Esophagus squamous epithelium (tissue), 5 donors: ENCODE measurements at places on chromosomes 16 and 17.

DNA sequence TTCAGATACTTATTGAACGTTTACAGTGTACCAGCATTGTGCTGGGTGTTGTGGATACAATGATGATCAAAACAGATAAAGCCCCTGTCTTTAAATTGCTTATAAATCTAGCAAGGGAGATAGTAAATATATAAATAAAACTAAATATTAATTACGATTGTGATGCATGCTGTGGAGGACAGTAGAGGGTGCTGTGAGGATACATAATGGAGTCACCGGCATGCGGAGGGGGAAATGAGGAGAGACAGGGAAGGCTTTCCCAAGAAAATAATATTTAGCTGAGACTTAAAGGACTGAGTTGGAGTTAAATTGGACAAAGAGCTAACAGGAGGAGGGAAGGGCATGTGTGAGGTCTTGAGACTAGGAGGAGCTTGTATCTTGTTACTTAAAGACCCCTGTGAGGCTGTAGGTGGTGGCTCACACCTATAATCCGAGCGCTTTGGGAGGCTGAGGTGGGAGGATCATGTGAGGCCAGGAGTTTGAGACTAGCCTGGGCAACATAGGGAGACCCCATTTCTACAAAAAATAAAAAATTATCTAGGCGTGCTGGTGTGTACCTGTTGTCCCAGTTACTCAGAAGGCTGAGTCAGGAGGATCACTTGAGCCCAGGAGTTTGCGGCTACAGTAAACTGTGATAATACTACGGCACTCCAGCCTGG is 2.4 kb downstream of the DHRS7B start:
- DNase-seq: no peak

DNA sequence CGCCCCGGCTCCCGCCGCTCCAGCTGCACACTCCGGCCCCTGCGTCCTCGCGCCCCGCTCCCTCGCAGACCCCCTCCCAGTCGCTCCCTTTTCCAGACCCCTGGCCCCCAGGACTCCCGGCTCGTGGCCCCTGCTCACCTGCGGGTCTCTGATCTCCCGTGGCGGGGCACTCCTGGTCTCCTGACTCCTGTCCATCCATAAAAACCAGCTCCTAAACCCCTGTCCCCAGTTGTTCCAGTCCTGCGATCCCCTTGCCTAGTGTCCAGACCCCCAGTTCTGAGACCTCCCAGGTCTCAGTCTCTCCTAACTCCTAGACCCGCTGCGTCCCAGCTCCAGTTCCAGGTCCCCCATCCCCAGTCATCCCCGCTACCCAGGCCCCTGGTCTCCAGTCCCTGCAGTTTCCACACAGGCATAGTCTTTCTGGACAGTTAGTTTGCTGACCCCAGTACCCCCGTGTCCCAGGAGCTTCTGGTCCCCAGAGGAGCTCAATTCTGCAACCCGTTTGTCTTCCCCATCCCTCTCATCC is 379 bp downstream of the SNX29 start:
- no peak for DNase-seq

- DNase-seq: no peak
Measured at GRCh38 chr16:72409423-72409822, 237.5 kb upstream of the PMFBP1 start.

DNA sequence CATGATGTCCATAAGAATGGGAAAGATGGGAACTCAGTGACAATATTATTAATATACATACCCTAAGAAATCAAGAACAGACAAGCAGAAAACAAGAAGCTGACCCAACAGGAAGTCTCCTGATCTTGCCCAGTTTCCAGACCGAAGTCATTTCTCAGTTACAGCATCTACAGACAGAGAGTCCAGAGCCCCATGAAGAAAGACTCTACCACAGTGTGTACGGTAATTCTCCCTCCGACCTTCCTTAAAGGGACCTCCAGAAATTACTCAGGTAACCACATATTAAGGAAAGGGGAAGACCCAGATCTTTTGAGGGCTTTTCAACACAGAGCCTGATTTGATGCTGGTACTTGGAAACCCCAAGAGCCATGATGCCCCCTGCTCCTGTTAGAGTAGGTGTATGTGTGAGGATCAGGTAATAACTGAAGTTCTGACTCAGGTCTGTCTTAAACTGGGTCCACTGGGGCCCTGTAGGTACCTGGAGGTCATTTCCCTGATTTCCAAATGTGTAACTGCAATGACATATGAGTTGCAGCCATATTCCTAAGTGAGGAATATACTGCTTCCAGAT is 132.4 kb downstream of the ABCA8 start:
- no peak for DNase-seq

- no peak for DNase-seq
Measured at GRCh38 chr17:29504711-29505110, 62.1 kb downstream of the ABHD15 start.

GRCh38 chr17:27348196-27348595 is 54.3 kb downstream of the WSB1 start:
- no peak for DNase-seq

DNA sequence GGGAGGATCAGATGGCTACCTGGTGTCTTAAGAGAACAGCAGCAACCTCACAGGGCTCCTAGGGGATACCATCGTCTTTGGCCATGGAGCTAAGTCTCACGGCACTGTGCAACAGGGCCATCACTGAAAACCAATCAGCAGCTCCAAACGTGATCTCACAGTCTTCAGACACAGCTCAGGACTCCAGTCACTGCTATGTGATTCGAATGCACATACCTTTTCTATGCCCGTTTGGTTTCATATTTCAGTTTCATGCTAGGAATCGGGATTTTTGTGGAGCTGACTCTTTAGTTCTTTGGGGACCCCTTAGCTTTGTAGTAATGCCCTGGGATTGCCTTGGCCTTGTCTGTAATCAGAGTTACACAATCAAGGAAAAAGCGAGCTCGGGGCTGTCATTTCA is 162.8 kb upstream of the CDH11 start:
- no peak for DNase-seq

GRCh38 chr17:70254735-70255460 is 85.6 kb downstream of the KCNJ2 start:
- no peak for DNase-seq

GRCh38 chr16:53913920-53914319 is 210.0 kb downstream of the FTO start:
- DNase-seq: no peak

GRCh38 chr17:80442323-80442659 is 27.3 kb downstream of the ENDOV start:
- no peak for DNase-seq

DNA sequence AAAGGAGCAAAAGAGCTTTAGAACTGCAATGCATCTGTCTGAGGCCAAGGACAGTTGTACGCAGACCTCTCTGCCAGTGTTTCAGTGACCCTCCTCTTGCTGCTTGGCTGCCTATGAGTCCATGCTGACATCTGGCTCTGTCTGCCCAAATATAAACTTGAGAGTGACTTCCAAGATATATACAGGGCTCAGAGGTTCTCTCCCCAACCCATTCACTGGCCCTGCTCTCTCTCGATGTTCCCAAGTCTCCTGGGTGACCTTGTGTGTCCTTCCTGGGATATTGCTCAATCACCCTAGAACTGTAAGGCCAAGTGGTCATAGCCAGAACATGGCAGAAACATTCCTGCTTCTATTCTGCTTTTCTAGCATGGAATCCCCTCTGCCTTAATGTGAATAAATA is 716.3 kb downstream of the WWOX start:
- no peak for DNase-seq

DNA sequence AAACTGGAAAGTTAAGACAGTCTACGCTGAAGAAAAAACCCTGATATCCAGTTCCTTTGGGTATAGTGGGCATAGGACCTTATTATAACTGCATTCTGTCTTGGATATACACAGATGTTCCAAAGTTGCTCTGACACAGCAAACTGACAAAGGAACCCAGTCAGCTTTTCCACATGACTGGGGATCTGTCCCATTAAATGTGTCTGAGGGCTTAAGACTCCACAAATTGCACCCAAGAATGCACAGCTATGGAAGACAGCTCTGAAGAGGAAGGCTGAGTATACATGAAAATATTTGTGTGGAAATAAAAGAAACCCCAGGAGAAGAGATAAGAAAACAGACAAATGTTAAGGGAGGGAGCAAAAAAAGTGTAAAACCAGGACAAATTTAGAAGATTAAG is 114.1 kb downstream of the SPAG9 start:
- no peak for DNase-seq

- no peak for DNase-seq
Measured at GRCh38 chr17:80292521-80292971, 31.9 kb downstream of the RNF213 start.

DNA sequence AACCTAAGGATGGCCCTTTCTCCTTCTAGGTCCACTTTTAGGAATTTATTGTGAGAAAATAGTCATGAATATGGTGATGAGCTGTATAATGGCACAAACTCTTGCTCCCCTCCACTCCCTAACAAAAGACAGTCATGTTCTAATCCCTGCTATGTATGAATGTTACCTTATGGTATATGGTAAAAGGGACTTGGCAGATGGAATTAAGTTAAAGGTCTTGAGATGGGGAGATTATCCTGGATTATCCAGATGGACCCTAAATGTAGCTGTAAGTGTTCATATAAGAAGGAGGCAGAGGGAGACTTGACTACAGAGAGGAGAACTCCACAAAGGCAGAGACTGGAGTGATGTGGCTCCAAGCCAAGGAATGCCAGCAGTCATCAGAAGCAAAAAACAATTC is 296.1 kb downstream of the SOX9 start:
- no peak for DNase-seq

DNA sequence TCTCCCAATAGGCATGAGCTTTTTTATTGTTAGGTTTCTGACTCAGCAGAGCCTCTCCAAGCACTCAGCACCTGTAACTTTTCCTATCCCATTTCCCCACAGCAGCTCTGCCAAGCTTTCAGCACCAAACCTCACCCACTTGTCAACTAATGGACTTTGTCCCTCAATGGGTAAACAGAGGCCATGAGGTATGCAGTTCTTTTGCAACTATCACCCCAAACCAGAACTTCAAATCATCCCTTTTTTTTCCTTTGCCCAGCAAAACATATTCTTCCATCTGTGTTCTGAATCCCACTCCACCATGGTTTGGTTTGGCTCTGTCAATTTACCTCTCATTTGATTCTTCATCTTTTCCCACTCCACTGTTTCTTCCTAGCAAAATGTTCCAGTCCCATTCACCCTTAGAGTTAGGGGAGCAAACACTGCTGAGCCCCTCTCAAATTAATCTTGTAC is 58.1 kb downstream of the TOX3 start:
- DNase-seq: no peak

DNA sequence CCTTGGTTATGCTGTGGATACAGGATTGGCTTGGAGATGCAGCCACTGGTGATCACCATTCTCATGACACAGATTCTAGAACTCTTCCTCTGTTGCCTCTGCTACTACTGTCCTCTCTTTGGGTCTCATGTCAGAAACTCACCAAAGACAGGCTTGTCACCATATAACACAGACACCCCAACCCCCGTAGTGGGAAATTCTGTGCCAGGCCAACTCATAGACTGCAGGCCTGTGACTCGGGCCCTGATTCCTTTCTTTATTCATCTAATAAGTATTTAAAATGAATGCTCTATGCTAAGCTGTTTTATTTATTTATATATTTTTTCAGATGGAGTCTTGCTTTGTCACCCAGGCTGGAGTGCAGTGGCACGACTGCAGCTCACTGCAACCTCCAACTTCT is 9.5 kb downstream of the CYB5D2 start:
- no peak for DNase-seq

DNA sequence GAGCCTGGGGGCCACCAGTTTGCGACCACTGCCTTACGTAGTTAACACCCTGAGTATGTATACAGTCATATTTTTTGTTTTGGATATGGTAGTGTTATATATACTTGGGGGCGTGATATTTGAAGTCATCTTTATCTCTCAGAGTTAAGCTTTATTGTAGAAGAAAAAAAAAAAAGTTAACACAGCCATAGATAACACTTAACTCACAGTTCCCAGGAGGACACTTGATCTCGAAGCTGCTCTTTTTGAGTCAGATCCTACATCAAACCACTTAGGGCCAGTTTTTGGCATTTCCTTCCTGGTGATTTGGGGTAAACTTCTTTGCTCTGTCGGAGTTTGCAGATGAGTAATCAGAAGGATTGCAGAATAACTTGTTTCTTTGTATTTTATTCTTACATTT is 5.8 kb downstream of the ITPRIPL2 start:
- no peak for DNase-seq

- DNase-seq: no peak
Measured at GRCh38 chr16:67236563-67237395, 9.8 kb downstream of the TMEM208 start.

GRCh38 chr16:3861808-3862451 is 18.6 kb downstream of the CREBBP start:
- no peak for DNase-seq

- DNase-seq: no peak
Measured at GRCh38 chr17:76641501-76641900, 2.1 kb downstream of the ST6GALNAC1 start.

- no peak for DNase-seq
Measured at GRCh38 chr17:82665891-82666290, 17.6 kb upstream of the WDR45B start.

GRCh38 chr17:73511719-73512115 is 132.5 kb downstream of the SDK2 start:
- no peak for DNase-seq

DNA sequence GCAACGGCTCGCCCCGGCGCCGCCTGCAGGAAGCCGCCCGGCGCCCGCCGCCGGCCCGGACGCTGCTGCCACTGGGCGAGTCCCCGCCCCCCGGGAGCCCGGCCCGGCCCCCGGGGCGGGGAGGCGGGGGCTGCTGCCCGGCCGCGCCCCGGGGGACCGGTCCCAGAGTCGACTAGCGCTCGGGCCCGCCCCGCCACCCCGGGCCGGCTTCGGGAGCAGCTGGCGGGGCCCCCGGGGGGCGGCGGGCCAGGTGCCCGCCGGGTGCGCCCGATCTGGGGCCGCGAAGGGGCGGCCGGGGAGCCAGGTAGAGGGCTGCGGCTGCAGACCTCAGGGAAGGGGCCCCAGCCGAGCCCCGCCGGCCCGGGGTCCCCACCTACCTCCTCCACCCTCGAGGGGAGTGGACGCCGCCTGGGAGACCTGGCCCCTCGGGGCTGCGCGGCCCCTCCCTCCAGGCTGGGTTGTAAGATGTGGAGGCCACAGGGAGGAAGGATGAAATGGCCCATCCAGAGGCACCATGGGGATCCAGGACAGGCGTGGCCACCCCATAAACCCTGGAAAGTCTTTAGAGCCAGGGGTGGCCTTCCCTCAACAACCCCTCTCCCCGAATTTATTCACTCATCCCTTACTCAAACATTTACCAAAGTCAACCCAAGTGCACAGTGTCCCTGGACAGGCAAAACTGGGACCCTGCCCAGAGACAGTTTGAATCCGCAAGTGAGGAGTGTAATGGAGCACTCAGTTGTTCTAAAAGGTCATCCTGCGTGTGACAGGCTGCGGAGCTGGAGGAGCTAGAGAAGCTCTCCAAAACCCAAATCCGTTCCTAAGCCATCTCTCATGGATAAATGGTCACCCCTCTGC is at the start of gene CDYL2:
TSS of gene CDYL2 (minus strand) at position 73 of the 858 bp plus-strand sequence. CDS start 425 bp downstream, outside the sequence.
- DNase-seq: no peak

- DNase-seq: no peak
Measured at GRCh38 chr16:11635679-11636171, 32.5 kb upstream of the SNN start.

- no peak for DNase-seq
Measured at GRCh38 chr17:40474419-40475002, 26.9 kb downstream of the TNS4 start.

GRCh38 chr17:37818689-37819088 is 73.8 kb upstream of the HNF1B start:
- no peak for DNase-seq
